GM12864 (cell line): ENCODE measurements at places on chromosomes 11 and 22.

GRCh38 chr11:67345920-67346819 lies 7.2 kb downstream of the POLD4 start:
- no peak for DNase-seq

- no peak for DNase-seq
Measured at GRCh38 chr11:57322256-57323166, 2.2 kb downstream of the TNKS1BP1 start.

GRCh38 chr11:31449040-31449439 lies 60.4 kb downstream of the IMMP1L start:
- DNase-seq = no peak

DNA sequence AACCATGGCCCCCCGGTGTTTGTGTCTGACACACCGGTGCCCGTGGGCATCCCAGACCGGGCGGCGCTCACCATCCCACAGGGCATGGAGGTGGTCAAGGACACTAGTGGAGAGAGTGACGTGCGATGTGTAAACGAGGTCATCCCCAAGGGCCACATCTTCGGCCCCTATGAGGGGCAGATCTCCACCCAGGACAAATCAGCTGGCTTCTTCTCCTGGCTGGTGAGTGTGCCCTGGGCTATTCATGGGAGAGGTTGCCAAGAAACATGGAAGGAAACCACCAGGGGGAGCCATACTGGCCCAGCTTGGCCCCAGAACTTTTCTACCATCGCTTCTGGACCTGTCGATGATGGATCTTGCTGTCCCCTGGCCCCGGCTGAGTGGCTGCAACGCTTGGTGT lies 36.5 kb downstream of the PRDM11 start:
- DNase-seq = no peak

- DNase-seq = no peak
Measured at GRCh38 chr11:95338430-95338991, 107.5 kb upstream of the SESN3 start.
